ENCODE measurements at places on chromosomes 1 and 21.

DNA sequence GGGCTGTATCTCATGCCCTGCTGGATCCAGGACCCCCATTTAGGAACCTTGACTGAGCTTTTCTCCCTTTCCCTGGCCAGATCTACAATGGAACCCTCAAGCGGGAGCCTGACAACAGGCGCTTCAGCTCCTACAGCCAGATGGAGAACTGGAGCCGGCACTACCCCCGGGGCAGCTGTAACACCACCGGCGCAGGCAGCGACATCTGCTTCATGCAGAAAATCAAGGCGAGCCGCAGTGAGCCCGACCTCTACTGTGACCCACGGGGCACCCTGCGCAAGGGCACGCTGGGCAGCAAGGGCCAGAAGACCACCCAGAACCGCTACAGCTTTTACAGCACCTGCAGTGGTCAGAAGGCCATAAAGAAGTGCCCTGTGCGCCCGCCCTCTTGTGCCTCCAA lies 29.8 kb downstream of the PKP1 start:
- no peak for DNase-seq

- no peak for DNase-seq
Observed at GRCh38 chr21:38751379-38752050, 54.2 kb upstream of the ETS2 start.

GRCh38 chr1:58597996-58598395 lies 20.9 kb upstream of the TACSTD2 start:
- DNase-seq, result no peak

DNA sequence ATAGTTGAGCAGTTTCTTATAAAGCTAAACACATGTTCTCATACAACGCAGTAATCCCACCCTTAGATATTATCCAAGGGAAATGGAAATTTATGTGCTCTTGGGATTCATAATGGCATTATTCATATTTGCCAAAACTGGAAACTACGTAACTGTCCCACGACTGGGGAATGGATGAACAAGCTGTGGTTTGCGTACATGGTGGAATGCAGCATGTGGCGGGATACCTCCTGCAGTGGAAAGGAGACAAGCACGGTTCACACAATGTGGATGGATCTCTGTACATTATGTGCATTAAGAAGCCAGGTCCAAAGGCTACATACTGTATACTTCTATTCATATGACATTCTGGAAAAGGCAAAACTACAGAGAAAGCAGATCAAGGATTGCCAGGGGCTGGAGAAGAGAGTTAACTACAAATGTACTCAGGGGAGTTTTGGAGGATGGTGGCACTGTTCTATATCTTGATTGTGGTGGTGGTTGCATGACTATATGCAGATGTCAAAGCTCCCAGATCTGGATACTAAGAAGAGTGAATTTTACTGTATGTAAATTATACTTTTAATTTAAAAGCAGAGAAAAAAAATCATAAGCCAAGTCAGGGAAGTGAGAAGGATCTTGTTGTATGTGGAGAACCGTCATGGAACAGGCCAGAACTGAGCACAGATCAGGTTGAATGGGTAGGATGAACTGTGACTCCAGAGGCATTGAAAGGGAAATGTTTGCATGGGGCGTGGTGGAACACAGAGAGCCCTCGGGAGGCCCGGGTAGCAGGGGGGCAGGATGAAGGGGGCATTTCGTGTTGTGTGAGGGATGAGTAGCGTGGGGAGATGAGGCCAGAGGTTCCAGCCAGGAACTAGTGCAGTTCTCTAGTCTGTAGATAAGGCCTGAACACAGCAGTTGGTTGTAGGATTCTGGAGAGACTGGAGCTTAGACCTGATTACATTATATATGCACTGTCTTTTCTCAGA lies 90.7 kb downstream of the GALNT2 start:
- no peak for DNase-seq

GRCh38 chr1:2290171-2290578 lies 62.1 kb downstream of the SKI start:
- no peak for DNase-seq

- no peak for DNase-seq
Observed at GRCh38 chr1:65341381-65341780, 32.0 kb downstream of the DNAJC6 start.

DNA sequence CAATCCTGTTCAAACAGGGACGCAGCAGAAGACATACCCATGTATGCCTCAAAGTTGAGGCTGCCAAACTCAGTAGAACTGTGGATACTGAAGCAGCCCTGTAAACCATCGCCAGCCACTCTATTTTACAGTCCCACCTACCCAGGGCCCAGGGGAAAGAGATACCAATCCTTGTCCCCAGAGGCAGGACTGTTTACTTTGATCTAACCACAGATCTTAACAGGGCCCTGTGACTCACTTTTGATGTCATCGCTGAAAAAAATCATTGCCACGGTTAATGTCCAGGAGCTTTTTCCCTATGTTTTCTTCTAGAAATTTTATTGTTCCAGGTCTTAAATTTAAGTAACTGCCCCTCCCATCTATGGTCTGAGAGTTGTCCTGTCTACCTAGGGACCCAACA lies 538.4 kb upstream of the NCAM2 start:
- no peak for DNase-seq

DNA sequence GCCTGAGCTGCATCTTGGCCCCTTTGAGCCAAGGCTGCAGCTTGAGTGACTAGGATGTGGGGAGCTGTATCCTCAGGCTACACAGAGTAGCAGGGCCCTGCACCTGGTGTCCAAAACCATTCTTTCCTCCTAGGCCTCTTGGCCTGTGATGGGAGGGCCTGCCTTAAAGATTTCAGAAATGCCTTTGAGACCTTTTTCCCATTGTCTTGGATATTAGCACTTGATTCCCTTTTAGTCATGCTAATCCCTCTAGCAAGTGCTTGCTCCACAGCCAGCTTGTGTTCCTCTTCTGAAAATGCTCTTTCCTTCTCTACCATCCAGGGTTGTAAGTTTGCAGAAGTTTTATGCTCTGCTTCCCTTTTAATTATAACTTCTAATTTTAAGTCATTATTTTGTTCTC lies 21.7 kb upstream of the KIRREL1 start:
- no peak for DNase-seq

GRCh38 chr1:29499104-29499650 lies 262.9 kb downstream of the PTPRU start:
- DNase-seq, result no peak

GRCh38 chr1:92045766-92046495 lies 16.1 kb downstream of the EPHX4 start:
- no peak for DNase-seq

GRCh38 chr1:74522148-74522547 lies 9.7 kb upstream of the LRRC53 start:
- DNase-seq, result no peak

DNA sequence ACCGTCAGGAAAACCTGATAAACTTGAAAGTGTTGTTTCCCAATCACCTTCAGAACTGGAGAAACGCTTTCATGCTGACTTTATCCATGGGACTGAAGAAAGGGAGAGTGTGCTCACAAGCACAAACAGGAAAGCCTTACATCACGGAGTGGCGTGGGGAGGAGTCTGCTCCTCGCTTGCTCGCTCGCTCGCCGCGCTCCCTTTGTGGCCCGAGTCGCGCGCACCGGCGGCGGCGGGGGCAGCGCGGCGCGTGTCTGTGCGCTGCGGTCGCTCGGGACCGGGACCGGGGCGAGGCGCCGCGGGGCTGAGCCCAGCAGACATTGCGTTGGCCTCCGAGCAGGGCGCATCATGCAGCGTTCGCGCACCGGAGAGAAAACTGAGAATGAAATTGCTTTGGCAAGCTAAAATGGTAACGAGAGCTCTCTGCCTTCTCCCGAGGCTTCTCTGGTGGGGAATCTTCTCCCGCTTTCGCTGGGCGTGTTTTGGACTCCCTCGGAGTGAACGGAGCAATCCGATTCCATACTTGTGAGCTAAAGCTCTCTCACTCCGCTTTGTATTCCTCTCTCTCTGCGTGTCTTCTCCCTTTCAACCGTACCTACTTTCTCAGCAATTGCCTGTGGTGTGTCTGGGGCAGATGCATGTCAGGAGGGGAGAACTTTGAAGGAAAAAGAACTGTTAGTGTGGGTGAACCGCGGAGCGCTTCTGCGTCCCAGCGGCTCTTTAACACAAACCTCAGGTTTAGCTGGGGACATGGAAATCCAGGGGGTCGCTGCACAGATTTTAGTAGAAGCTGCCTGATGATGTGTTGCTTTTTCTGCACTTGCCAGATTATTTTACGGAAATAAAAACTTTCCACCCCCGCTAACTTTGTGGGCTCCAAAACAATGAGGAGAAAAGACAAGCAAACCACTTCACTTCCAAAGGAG lies at the start of gene RGL1:
TSS of gene RGL1 (plus strand) at position 205 of the 926 bp plus-strand sequence. CDS start at position 383, 178 bp downstream.
- no peak for DNase-seq

- DNase-seq, result no peak
Observed at GRCh38 chr21:19322360-19322759, 918.8 kb upstream of the TMPRSS15 start.

- no peak for DNase-seq
Observed at GRCh38 chr1:3109355-3109754, 40.4 kb downstream of the PRDM16 start.

Data from activated CD4-positive, alpha-beta T cell treated with anti-CD3 and anti-CD28 coated beads for 1 hour (primary cell).